ENCODE measurements at places on chromosomes 6 and 20. TPM values are rescaled to one million over a fixed set of nuclear protein-coding genes. Genes with fewer than 3 reads are reported as not detected.

- no peak for DNase-seq
Observed at GRCh38 chr6:146990821-146991798, 213.1 kb upstream of the STXBP5 start.

DNA sequence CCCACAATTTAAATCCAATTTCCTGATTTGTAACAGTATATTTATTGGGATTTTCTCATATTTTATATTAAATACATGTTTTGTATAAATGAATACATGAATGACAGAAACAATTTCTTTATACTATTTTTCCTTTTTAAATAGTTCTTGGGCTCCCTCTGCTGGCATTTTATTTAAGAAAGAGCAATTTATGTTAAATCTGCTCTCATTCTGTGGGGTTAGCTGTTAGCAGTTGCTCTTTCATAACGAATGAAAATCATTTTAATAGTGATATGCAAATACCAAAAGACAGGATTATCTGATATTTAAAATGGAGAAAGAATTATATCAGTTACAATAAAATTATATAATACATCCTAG lies 118.3 kb downstream of the RALGAPA2 start:
- peak; percentile 46 for DNase-seq

DNA sequence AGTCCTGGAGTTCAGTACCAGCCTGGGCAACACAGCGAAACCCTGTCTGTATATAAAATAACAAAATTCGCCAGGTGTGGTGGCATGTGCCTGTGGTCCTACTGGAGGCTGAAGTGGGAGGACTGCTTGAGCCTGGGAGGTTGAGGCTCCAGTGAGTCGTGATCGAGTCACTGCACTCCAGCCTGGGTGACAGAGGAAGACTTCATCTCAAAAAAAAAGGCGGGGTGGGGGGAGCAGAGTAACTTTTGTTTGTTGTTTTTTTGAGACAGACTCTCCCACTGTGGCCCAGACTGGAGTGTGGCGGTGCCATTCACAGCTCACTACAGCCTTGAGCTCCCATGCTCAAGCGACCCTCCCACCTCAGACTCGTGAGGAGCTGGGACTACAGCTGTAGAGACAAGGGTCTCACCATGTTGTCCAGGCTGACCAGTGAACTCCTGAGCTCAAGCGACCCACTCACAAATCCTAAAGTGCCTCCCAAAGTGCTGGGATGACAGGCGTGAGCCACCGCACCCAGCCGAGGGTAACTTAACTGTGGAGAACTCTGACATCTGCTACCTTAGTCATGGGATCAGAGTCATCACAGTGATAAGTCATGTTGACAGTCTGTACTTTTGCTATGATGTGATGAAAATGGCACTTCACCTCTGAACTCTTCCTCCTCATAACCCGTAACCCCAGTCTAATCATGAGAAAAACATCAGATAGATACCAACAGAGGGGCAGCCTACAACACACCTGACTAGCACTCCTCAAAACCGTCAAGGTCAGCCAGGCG lies 16.5 kb downstream of the PEDS1 start:
- DNase-seq: no peak

DNA sequence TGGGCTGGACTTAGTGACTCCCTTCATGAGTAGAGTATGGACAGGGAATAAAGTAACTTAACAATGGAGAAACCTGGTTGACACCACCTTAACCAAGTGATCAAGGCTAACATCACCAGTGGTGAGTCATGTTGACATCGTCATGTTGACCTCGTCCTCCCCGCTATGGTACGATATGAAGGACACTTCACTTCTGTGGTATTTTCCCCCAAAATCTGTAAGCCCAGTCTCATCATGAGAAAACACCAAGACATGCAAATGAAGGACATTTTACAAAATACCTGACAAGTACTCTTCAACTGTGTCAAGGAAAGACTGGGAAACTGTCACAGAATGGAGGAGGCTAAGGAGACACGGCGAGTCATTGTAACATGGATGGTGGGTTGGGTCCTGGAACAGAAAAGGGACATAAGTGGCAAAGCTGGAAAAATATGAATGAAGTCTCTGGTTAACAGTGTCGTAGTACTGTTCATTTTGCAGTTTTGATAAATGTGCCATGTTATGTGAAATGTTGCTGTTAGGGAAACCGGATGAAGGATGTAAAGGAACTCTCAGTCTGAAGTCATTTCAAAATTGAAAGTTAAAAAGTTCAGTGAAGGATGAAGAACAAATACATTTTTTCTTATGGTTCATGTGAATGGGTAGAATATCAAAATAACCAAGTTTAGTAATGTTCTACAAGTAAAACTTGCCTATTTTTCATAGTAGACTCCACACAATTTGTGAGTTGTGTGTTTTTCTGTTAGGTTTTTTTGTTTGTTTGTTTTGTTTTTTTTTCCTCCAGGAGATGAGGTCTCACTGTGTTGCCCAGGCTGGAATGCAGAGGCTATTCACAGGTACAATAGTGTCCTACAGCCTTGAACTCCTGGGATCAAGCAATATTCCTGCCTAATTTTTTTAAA lies 247.5 kb downstream of the TMEM242 start:
- DNase-seq: no peak

DNA sequence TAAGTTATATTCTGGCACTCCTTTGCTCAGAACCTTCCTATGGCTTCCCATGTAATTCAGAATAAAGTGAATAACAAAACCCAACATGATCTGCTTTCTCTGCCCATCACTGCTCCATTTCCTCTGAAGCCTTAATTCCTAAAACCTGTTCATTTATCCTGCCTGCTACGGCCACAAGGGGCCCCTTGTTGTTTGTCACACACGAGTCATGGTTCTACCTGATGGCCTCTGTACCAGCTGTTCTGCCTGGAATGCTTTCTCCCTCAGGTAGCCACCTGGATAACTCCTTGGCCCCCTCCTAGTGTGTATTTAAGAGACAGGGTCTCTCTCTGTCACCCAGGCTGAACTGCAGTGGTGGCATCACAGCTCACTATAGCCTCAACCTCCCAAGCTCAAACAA lies 26.8 kb downstream of the ERGIC3 start:
- DNase-seq: no peak

DNA sequence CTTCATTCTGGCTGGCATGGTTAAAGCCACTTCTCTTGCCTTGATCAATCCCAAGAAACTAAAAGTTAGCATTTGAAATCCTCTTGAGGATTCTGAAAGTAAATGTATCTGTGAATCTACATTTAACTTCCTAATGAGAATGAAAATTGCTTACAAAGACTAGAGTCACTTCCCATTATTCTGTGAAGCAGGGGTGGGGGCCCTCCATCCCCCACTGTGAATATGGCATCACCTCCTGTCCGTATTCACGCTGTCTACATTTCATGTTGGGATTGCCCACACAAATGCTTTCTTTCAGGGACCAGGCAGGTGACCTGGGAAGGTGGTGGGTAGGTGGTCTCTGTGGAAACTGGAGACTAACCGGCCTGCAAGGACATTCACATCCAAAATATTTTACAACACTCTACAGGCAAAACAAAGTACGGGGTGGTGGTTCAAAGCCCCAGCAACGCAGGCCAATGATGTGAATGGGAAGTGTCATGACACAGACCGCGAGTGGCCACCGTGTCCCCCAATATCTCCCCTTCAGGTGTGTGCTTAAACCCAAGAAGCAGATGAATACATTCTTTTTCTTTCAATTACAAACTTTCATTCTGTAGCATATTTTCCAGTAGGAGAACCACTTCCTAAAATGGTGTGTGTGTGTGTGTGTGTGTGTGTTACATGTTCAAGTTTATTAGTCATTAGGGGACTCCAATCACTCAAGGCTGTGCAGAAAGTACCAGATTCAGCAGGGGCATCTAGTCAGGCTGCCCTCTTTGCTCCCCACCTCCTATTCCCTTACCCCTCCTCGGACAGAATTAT lies 132.2 kb downstream of the PRND start:
- DNase-seq: no peak

DNA sequence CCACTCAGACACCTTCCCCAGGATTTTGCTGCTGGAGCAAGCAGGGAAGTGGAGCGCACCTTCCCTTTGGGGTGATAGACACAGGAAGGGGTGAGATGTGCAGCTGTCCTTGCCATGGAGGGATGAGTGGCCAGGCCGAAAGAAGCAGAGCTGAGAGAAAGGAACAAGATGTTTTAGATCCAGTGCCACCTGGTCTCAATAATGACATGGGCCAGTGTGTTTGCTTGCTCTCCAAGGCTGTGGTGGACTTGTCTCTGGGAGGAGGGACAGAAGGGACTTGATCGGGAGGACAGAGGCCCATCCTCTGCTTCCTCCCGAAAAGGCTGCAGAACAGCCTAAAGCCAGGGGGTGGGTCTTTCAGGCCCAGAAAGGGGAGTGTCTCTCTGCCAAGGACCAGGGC lies 61.7 kb upstream of the CCDC167 start:
- DNase-seq: no peak

- no peak for DNase-seq
Observed at GRCh38 chr6:145783796-145784195, 30.8 kb downstream of the FBXO30 start.

- DNase-seq: no peak
Observed at GRCh38 chr20:22617160-22617559, 32.8 kb upstream of the FOXA2 start.

DNA sequence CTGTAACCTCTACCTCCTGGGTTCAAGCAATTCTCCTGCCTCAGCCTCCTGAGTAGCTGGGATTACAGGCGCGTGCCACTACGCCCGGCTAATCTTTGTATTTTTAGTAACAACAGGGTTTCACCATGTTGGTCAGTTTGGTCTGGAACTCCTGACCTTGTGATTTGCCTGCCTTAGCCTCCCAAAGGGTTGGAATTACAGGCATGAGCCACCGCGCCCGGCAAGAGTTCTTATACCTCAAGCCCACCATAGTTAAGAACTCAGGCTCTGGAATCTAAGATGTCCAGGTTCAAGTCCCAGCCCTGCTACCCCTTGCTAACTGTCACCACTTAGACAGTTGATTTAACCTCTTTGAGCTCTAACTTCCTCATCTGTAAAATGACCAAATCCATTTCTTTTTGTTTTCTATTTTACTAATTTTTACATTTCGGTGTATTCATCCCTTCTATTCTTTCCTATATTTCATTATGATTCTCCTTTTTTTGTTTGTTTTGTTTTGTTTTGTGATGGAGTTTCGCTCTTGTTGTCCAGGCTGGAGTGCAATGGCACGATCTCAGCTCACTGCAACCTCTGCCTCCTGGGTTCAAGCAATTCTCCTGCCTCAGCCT lies 104.8 kb upstream of the ZNF217 start:
- no peak for DNase-seq

GRCh38 chr20:54085425-54085824 lies 15.0 kb upstream of the BCAS1 start:
- no peak for DNase-seq

GRCh38 chr6:113122060-113122459 lies 735.1 kb upstream of the MARCKS start:
- DNase-seq: peak; percentile 43

MYB gene
- total RNA-seq: 0.72 TPM

SRSF6 gene
- total RNA-seq: 30.1 TPM

CCN6 gene
- 6.7 TPM for total RNA-seq

SLC26A8 gene
- 3.1 TPM for total RNA-seq

VGLL2 gene
- total RNA-seq: not detected

GLP1R gene
- total RNA-seq: 2.6 TPM
